ENCODE measurements at places on chromosomes 12 and 14. TPM values are rescaled to one million over a fixed set of nuclear protein-coding genes. Genes with fewer than 3 reads are reported as not detected.

Gene PNN
- 21.7 TPM for total RNA-seq

Gene CIROP
- total RNA-seq = not detected

Gene GALNT16
- total RNA-seq = 1.6 TPM

Gene GALC
- total RNA-seq = 19.2 TPM

Gene PKP2
- total RNA-seq = 0.45 TPM

DNA sequence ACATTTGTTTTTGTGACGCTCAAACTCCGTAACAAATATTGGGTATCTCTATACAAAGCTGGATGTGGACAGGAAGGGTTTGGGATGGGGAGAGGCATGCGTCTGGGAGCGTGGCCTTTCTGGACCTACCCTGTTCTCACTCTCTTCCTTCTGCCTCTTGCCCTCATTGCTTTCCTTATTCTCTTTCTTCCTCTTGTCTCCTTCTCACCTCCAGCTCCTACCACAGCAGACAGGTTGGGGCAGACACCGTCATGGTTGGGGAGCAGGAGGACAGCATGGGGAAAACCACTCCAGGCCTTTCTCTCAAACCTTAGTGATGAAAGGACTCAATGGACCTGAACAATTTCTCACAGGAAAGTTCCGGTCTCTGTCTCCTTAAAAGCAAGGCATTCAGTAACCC lies 465.3 kb downstream of the RAD51B start:
- DNase-seq = no peak

GRCh38 chr12:9244894-9245293 lies 36.7 kb upstream of the PZP start:
- no peak for DNase-seq

GRCh38 chr12:17928708-17929366 lies 161.2 kb downstream of the RERGL start:
- peak; percentile 72 for DNase-seq

DNA sequence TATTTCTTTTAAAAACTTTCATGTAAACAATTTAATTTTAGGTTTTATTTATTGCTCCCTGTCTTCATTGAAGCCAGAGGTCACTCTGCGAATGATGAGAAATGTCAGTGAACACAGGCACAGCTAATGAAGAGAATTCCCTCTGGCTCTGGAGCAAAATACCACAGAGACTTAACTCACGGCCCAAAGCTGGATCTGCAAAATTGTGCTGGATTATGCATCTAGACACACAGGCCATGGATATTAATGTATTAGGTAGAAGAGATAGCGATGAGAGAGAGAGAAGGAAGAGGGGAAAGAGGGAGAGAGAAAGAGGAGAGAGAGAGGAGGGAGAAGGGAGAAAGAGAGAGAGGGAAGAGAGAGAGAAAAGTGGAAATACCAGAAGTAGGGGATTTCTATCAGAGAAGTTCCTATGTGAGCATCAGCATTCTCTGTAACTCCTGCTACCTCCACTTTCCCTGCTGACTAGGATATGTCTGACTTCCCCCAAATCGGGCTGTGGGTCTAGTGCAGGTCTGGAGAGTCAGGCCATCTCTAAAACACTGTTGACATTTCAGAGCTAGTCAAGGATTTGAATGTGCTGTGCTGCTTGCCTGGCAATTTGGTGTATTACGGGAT lies 3.7 kb downstream of the ARHGDIB start:
- no peak for DNase-seq

GRCh38 chr12:49553512-49554088 lies 14.3 kb downstream of the MCRS1 start:
- DNase-seq = no peak

DNA sequence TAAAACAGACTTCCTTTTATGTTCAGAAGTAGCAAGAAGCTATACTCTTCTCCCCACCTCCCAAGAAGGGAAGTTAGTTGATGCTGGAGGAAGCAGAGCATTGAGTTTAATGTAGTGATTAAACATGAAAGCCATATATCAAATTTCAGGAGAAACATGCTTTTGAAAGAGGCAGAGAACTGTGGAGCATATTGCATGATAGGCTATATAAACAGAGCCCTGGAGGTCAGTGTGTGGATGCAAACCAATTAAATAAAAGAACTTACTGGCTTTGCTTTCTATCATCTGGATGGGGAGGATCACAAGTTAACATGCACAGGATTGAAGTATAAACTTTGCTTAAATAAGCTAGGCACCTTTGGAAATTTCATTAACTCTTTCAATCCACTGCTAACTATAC lies 94.1 kb downstream of the MSRB3 start:
- no peak for DNase-seq

GRCh38 chr14:99042381-99043266 lies 229.4 kb downstream of the BCL11B start:
- DNase-seq = no peak

GRCh38 chr12:131702573-131702877 lies 8.4 kb upstream of the SFSWAP start:
- no peak for DNase-seq

- no peak for DNase-seq
These were observed 87.7 kb downstream of the GLT1D1 start for GRCh38 chr12:128940974-128941373.

DNA sequence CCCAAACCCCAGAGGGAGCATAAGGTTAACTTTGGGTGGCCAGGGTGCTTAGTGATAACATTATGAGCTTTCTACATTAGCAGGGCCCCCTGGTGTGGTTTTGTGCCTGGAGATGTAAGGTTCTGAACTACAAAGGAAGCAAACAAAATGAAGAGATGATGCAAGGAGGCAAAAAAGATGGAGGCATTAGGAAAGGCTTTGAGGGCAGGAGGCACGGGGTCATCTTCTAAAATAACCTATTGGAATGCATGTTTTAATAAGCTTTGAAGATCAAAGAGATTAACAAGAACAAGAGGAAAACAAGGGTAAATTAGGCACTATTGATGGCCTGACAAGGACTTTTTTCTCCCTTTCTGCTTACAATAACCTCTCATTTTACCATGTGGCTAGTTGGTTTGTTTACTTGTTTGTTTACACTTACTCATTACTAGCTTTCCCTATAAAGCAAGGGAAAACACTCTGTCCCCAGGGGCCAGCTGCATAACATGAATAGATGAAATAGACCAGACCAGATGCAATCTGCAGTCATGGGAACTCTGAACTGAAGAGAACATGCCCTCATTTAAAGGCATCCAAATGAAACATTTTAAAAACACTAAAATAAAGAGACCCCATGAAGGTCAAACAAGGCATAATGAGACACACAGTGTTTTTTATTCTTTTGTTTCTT lies 390.3 kb downstream of the DIO2 start:
- DNase-seq = no peak

DNA sequence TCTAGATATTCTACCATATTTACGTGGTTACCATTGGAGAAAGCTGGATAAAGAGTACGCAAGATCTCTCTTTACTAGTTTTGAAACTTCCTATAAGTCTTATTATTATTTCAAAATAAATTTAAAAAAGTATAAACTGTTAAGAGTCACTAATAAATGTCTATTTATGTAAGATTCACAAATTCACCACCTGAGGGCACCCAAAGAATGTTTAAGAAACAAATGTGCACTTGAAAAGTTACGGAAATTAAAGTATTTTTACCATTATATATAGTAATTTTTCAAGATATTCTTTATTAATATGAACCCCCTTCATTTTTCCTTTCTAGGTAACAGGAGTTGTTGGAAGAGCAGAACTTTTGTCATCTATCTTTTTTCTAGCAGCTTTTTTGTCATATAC lies 11.9 kb downstream of the TMTC3 start:
- peak; percentile 85 for DNase-seq
